ENCODE measurements at places on chromosomes 11 and 22.
A peak's percentile ranks its signal among the peaks of the same experiment; 100 is the strongest.

DNA sequence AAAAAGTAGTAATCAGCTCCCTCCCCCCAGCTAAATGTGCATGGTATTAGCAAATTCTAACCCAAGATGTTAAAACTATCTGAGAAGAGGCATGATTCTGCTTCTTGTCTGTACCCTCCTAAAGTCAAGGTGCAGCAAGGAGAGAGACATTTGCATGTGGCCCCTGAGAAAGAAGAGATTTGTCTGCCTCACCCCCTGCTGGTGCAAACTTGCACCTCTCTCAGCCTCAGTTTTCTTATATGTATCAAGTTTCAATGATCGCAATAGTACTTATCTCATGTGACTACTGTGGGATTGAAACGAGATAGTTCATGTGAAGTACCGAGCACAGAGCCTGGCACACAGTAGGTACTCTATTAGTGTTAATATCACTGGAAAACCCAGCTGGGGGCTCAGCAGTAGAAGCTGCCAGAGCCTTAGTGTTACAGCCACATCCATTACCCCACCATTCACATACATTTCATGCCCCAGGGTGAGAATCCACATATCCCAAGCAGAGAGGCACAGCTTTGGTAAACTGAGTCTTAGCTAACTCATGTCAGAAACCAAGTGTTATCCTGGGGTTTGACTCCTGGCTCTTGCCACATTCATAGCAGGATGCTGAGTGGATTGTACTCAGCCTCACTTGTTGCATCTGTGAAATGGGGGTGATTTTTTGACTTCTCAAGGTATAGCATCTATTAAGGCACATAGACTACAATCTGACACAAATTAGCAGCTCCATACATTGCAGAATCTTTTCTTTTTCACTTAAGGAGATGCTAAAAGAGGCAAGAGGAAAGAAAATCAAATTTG lies 24.9 kb downstream of the CD44 start:
- DNase-seq, result no peak

- DNase-seq, result no peak
Measured at GRCh38 chr11:352456-353031, 16.8 kb upstream of the B4GALNT4 start.

GRCh38 chr11:80136991-80137390 lies 696.2 kb upstream of the TENM4 start:
- no peak for DNase-seq

GRCh38 chr11:13699041-13699440 lies 30.6 kb downstream of the FAR1 start:
- no peak for DNase-seq

GRCh38 chr11:66868726-66869566 lies 12.1 kb downstream of the LRFN4 start:
- DNase-seq, result peak; percentile 42

GRCh38 chr11:104881117-104881794 lies 17.0 kb downstream of the CASP12 start:
- DNase-seq, result no peak

GRCh38 chr11:14342906-14343305 lies 16.1 kb downstream of the RRAS2 start:
- DNase-seq, result no peak

GRCh38 chr11:85886089-85887056 lies 31.2 kb downstream of the CCDC83 start:
- no peak for DNase-seq

- DNase-seq, result no peak
Measured at GRCh38 chr11:8016440-8016839, 29.3 kb downstream of the EIF3F start.

Data from neuronal stem cell (in vitro differentiated cells).